Stimulated activated CD8-positive, alpha-beta memory T cell treated with anti-CD3 and anti-CD28 coated beads, Interleukin-4, amount 100 ng/mL, for 1 hour (primary cell): ENCODE measurements at places on chromosomes 5 and 9.

DNA sequence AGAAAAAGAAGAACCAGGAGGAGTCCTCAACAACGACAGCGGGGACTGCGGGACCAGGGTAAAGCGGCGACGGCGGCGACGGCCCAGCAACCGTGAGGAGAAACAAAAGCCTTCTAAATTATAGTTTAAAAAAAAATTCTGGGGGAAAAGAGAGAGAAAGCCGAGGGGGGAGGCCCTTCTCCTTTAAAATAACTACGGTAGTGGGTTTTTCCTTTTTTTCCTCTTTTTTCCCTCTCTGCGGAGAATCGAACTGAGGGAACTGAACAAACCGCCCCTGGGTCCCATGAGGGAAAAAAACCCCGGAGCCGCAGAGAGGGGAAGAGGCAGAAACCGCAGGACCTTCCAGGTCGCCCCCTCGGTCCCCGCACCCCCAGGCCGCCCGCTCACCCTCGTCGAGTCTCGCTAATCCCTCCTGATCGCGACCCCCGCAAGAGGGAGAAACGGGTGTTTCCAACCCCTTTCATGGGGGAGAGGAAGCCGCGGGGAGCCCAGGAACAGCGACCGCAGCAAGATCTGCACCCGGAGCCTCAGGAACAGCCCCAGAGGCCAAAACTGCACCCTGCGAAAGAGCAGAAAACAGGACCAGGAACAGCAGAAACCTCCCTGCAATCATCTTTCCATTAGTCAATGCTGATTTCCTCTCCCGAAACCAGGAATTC is 453 bp downstream of the CPEB4 start:
- DNase-seq: no peak

DNA sequence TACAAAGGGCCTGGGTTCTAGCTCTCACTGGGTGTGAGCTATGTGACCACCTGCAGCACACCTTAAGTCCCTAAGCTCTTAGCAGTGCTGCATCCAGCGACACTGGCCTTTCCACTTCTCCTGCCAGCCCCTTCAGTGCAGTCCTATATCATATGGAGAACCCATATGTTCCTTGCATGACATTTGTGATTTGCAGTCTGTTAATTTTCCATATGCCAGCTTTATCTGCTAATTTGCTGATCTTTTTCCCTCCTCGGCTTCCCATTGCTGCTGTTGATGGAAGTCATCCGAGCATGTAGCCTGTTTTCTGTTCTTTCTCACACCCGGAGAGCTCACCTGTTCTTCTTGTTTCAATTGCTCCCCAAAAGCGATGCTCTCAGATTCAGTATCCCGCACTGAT is 23.2 kb downstream of the PRDM6 start:
- no peak for DNase-seq

DNA sequence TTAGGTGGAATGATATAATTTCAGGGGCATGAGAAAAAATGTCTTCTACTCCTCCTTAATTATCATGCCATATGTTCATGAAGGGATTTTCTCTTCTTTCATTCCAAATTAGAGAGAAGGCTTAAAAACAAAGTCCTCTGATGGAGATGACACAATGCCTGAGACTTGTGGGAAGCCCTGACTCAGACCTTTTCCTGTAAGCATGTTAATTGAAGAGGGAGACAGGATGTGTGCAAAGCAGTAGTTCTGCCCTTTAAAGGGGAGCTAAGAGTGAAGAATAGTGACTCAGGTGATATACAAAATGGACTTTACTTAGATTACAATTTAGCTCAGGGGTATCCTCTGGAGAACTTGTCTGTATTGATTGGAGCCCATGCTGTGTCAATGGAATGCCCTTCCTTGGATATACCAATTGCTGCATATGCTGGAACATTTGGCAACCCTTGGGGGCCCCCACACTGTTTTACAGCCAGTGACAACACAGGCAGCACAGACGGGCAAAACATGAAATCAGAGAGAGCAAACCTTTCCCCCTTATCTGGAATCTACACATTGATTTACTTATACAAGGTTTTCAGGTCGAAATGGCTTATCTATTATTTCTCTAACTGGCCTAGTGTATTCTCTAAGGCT is 81.3 kb downstream of the IZUMO3 start:
- DNase-seq: no peak

DNA sequence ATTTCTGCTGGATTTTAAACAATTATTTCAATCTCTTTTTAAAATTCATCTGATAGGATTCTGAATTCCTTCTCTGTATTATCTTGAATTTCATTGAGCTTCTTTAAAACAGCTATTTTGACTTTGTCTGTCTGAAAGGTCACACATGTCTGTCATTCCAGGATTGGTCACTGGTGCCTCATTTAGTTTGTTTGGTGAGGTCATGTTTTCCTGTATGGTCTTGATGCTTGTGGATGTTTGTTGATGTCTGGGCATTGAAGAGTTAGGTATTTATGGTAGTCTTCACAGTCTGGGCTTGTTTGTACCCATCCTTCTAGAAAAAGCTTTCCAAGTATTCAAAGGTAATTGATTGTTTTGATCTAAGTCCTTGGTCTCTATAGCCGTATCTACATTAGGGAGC is 39.1 kb downstream of the DENND4C start:
- no peak for DNase-seq

GRCh38 chr5:87008751-87009560 is 258.7 kb upstream of the RASA1 start:
- DNase-seq: no peak

DNA sequence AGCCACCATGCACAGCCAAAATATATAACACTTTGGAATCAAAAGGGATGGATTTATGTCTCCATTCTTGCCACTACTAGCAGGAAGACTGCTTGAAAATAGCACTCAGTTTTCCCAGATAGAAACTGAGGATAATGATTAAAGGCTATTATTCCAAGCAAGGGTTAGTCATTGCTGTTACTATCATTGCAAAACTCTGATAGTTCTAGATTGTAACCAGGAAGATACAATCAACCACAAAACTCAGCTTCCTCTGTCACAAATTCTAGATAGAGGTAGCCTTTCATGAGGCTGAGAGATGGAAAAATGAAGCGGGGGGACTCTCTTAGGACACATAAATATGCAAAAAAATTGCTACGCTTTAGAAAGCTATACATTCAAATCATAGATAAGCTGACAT is 3.1 kb downstream of the ANXA1 start:
- DNase-seq: no peak

- no peak for DNase-seq
Observed at GRCh38 chr5:115472271-115473025, 72.1 kb downstream of the FEM1C start.

GRCh38 chr5:133607451-133607850 is 4.9 kb downstream of the FSTL4 start:
- no peak for DNase-seq
